Left ventricle myocardium superior (tissue), 1 donor: ENCODE measurements at places on chromosomes 7 and 10.

DNA sequence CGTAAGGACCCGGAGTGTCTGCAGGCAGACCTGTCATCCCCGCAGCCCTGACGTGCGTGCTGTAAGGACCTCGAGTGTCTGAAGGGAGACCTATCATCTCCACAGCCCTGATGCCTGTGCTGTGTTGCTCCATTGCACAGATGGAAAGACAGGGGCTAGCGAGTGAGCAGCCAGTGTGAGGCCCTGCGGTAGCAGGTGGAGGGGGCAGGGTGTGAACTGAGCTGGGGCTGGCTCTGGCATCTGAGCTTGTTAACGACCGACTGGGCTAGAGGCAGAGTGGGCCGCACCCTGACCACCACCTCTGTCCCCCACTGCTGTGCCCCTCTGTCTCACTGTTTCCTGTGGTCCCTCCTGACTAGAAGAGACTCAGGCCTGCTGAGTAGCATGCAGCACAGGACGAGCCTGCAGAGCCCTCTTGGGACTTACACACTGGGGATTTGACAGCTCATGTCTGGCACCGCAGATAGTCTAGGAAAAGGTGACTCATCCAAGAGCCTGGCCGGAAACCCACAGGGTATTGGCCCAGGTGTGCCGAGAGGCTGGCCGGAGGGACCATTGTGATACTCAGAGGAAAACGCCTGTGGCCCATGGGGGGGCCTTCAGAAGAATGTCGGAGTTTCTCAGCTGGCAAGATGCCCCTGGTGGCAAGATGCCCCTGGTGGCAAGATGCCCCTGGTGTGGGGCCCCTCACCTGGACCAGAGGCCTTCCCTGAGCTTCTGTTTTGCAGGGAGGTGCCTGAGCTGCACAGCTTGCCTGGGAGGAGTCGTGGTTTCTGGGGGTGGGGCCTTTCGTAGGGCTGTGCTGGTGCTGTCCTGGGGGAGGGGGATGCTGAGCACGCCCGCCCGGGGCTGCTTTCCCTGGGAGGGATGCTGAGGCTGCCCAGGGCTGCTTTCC, 34.3 kb downstream of the INPP5A start:
- DNase-seq, result peak; percentile 55

GRCh38 chr10:113326160-113327111, 226.4 kb upstream of the HABP2 start:
- DNase-seq, result peak; percentile 44

GRCh38 chr10:131870831-131871672, 29.8 kb upstream of the PPP2R2D start:
- no peak for DNase-seq

GRCh38 chr10:86261941-86262687, 104.5 kb downstream of the GRID1 start:
- DNase-seq, result no peak

GRCh38 chr10:124596962-124597845, 135.6 kb downstream of the LHPP start:
- DNase-seq, result peak; percentile 10

DNA sequence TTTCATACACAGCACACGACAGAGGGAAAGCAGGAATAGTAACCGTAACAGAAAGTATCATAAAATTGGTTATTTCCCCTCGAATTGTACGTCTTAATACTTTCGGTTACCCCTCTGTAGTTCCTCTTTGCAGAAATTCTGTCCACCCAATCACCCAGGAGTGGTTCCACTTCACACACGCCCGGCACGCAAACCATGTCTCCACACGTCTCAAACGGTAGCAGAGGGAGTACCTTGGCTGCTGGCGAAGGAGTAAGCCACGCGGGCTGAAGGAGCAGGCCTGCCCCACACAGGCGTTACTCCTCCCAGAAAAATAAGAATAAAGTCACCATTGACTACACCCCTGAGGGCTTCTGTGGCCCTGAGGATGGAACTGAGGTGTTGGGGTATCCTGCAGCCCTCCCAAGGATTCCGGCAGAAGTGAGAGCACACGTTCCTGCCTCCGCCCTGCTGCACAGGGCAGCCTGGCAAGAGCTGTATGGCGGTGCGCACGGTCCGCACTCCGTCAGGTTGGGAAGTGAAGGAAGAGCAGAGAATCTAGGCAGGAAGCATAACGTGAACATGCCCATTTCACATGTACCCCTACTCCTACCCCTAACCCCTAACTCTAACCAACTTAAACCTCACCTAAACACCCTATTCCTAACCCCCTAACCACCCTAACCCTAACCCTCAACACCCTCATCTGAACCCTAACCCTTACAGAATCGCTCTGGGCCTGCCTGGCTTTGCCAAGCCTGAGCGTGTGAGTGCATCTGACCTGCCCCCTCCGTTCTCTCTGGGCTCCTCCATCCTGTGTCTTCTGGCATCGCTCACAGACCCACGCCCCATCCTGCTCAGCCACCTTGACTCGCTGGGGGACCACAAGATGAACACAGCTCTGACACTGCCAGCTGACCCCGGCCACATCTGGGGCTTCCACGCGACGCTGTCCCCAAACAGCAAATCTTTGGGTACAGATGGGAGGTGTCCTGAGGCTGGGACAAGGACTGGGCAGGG, 18.2 kb downstream of the GPR146 start:
- DNase-seq, result no peak

DNA sequence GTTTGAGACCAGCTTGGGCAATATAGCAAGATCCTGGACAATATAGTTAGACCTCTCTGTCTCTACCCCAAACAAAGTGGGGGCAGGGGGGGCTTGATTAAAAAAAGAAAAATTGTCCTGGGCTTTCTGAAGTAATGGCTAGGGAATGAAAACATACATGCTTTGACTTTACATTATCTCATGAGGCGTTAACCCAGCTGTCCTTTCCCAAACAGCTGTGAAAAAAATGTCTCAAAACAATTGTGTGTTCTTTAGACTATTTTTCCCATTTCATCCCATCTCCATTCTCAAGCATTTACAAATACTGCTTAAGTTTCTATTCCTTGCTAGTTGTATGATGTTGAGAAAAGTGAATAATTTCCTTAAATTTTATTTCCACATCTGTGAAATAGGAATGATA, 27.0 kb upstream of the CDK13 start:
- DNase-seq, result no peak

DNA sequence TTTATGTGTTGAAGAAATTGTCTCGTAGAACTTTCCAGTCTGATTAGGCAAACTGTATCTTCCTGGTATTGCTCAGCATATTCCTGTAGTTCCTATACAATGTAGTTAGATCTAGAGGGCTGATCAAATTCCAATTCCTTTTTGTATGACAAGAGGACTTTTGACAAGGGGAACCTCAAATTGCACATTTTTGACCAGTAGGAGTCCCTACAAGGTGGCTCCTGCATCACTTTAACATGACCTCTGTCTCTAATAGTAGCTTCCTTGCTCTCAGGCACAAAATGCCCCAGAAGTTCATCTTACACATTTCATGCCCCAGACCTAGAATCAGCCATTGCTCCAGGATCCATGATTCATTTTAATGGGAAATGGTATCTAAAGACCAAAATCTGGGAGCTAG, 18.7 kb downstream of the HERPUD2 start:
- DNase-seq, result no peak

DNA sequence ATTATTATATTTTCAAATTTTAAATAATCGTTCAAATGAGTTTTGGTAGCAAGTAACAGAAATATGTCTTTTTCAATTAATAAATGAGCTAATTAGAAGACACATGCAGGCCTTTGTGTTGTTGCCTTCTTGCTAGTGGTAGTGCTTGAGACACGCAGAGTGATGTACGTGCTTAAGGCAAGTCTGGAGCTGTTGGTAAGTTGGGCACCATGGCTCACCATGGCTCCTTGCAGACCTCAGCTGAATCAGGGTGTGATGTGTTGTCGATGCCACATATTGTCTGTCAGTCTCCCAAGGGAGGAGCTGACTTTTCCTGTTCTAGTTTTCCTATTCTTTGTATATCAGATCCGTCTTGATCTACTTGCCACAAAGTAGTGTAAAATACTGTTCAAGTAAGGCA, 8.3 kb downstream of the CDK14 start:
- no peak for DNase-seq

GRCh38 chr10:10797513-10797912, 220.2 kb upstream of the CELF2 start:
- DNase-seq, result no peak

DNA sequence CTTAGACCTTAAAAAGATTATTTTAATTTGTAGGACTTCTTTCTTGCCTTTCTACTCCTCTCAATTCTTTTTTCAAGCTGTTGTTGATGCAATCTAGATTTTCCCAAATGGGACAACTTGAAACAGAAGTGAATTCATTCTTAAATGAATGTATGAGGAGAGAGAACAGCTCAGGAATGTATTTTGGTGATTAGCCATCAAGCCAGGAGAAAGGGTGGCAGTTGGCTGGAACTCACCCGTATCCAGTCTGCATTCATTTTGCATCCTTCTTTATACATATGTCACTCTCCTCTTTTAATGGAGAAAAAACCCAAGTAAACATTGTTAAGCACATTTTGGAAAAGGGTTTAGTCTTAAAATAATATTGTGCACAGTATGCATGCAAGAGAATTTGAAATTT, 251.3 kb downstream of the REEP3 start:
- DNase-seq, result no peak

DNA sequence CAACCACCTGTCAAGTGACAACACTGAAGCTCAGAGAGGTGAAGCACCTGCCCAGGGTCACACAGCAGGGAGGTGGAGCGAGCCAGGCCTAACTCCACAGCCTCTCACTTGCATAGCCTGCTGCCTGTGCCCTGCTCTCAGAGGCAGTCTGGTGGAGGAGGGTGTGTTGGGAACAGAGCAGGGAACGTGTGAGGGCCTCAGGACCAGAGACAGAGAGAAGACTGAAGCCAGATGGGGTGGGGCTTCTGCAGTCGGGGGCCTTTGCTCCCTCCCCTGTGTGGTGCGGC, 114.0 kb downstream of the PTPN20 start:
- no peak for DNase-seq

GRCh38 chr10:32995751-32996150, 37.7 kb upstream of the ITGB1 start:
- no peak for DNase-seq

- DNase-seq, result no peak
Measured at GRCh38 chr10:25758041-25758457, 176.0 kb upstream of the MYO3A start.

GRCh38 chr10:20948686-20949327, 51.7 kb upstream of the NEBL start:
- DNase-seq, result no peak

DNA sequence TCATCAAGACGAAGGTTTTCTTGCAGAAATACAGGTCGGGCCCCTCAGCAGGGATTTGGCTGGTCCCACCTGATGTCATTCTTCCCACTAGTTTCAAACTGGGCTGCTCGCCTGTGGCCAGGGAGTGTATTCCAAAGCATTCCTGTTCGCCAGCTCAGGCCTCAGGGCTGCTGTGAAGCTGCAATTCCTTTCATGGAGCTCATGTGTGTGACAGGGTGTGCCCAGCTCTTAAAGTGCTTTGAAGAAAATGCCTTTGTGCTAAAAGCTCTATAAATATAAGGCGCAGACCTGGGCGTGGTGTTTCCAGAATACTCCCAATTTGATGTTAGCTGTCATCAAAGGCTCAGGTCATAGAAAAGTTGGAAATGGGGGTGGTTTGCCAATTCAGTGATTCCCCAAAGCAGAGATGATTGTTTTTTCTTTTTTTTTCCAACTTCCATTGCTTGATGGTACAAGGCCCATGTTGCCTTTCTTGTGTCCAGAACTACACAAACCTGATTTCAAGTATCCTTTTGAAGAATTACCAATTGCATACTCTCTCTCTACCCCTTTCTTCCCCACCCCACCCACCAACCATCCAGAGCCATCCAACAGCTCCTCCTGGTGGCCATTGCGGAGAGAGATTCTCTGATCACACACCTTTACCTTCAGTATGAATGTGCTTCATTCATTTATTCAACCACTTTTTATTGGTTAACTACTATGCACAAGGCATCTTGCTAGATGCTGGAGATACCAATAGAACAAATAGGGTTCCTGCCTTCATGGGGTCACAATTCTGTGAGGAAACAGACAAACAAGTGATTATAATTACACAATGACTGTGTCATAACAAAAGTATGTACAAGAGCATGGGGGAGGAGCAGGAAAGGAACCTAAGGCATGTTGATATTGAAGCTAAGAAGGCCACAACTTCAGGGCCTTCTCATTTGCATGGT, 297.3 kb upstream of the LYZL1 start:
- peak; percentile 47 for DNase-seq

- DNase-seq, result no peak
Measured at GRCh38 chr7:122638459-122638858, 60.5 kb downstream of the RNF133 start.

DNA sequence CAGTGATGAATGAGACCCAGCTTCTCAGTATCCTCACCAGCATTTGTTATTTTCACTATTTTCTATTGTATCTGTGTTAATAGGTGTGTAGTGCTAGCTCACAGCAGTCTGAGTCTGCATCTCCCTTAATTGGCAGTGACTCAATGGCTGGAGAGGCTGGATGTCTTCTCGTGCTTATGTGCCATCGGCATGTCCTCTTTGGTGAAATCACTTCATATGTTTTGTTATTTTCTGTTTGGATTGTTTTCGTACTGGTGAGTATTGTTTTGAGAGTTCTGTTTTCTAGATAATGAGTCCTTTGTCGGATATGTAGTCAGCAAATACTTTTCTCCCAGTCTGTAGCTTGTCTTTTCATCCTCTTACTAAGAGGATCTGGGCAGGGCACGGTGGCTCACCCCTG, 66.1 kb downstream of the AMZ1 start:
- no peak for DNase-seq

DNA sequence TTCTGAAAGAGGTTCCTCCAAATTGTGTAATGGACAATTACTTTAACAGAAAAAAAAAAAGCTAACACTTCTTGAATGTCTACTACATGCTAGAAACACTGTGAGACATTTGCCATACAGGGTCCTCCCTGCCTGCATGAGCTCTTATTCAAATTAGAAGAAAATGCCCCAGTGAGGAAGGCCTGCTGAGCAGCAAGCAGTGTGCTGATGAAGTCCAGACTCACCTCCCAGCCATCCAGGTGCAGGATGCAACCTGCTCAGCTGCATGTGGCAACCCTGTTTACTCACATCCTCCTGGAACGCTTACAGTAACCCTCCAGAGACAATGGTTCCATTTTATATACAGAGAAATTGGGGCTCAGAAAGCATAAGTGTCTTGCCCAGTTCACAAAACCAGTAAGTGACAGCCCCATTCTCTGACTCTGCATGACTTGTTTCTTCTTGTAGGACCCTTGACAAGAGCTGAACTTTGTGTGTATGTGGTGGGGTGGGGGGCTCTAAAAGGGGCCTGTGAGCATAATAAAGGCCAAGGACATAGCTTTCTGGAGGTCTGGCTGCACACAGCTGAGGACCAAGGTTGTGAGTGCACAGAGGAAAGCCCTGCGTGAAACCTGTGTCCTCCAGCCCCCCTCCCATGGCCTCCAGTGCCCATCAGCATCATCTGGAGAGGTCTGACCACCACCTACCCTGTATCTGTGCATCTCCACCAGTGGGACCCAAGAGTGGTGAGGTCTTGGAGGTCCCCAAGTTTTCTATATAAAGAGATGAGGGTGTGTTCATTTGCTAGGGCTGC, 387.8 kb downstream of the GRID1 start:
- DNase-seq, result no peak

GRCh38 chr7:25311346-25311745, 83.1 kb upstream of the NPVF start:
- DNase-seq, result no peak
